GM23338 (cell line): ENCODE measurements at places on chromosomes 13 and 19. TPM values are rescaled to one million over a fixed set of nuclear protein-coding genes. Genes with fewer than 3 reads are reported as not detected.
A peak's percentile ranks its signal among the peaks of the same experiment; 100 is the strongest.

- no peak overlapping the region for H3K4me3 ChIP-seq
- H3K4me1 ChIP-seq, result no peaks in the 10 kb centered on the region
- no peaks in the 10 kb centered on the region for H3K27me3 ChIP-seq
- no peaks in the 10 kb centered on the region for H3K36me3 ChIP-seq
- no peak for DNase-seq
Observed at GRCh38 chr13:70571221-70571620, 463.0 kb upstream of the KLHL1 start.

GRCh38 chr19:53894707-53895106 lies 12.7 kb downstream of the PRKCG start:
- H3K4me1 ChIP-seq, result peaks cover 27% of the 10 kb centered on the region
- H3K36me3 ChIP-seq, result no peaks in the 10 kb centered on the region
- no peak overlapping the region for H3K4me3 ChIP-seq
- H3K27me3 ChIP-seq, result no peaks in the 10 kb centered on the region
- no peak for DNase-seq

DNA sequence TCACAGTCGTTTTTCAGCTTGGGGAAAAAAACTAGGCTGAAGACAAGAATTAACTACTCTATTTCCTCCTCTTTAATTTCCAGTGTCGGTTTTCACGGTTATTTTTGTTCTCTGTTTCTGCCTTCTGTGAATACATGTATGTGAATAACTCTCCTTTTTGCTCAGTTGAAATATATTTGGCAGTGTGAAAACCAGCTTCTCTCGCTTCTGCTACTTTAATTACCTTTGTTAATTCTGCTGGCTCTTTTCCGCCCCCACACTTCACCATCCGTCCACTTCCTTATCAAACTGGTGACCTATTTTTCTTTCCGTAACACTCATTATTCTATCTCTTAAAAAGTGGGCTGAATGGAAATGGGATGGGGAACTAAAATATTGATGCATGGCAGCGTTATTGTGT lies 126.4 kb downstream of the POU4F1 start:
- no peak overlapping the region for H3K27ac ChIP-seq
- H3K4me3 ChIP-seq, result no peak overlapping the region
- peaks cover 3% of the 10 kb centered on the region; the same call in 1 of the 2 replicates for H3K4me1 ChIP-seq

GRCh38 chr19:45151320-45151719 lies 9.5 kb downstream of the NKPD1 start:
- no peak overlapping the region for H3K4me3 ChIP-seq
- no peaks in the 10 kb centered on the region for H3K36me3 ChIP-seq
- no peak overlapping the region for H3K27ac ChIP-seq
- no peaks in the 10 kb centered on the region; the same call in 1 of the 2 replicates for H3K4me1 ChIP-seq
- DNase-seq, result no peak

- H3K4me1 ChIP-seq, result 0 out of 2 replicates have a peak, but pooled peaks cover under 1% of the 10 kb centered on the region
- H3K36me3 ChIP-seq, result no peaks in the 10 kb centered on the region; the same call in 1 of the 2 replicates
- no peak overlapping the region for H3K4me3 ChIP-seq
- H3K27ac ChIP-seq, result no peak overlapping the region
- no peak for DNase-seq
- H3K27me3 ChIP-seq, result no peaks in the 10 kb centered on the region
Observed at GRCh38 chr13:36370108-36370429, 23.9 kb upstream of the SPART start.

GRCh38 chr19:11574689-11575088 lies 2.8 kb downstream of the ACP5 start:
- DNase-seq, result no peak
- H3K4me3 ChIP-seq, result no peak overlapping the region
- no peaks in the 10 kb centered on the region for H3K36me3 ChIP-seq

DNA sequence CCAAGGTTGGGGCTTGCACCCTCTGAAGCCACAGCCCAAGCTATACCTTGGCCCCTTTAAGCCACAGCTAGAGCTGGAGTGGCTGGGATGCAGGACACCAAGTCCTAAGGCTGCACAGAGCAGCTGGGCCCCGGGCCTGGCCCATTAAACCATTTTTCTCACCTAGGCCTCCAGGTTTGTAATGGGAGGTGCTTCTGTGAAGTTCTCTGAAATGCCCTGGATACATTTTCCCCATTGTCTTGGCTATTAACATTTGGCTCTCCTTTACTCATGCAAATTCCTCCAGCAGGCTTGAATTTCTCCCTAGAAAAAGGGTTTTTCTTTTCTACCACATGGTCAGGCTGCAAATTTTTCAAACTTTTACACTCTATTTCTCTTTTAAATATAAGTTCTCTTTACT lies 93.8 kb upstream of the FGF14 start:
- H3K36me3 ChIP-seq, result no peaks in the 10 kb centered on the region; the same call in 1 of the 2 replicates
- H3K4me1 ChIP-seq, result peaks cover 25% of the 10 kb centered on the region
- peak; percentile 39 for DNase-seq
- peak overlapping the region; percentile 5; the same call in 1 of the 2 replicates for H3K4me3 ChIP-seq
- H3K27me3 ChIP-seq, result no peaks in the 10 kb centered on the region
- H3K27ac ChIP-seq, result peak overlapping the region; percentile 75; the same call in 1 of the 2 replicates

DNA sequence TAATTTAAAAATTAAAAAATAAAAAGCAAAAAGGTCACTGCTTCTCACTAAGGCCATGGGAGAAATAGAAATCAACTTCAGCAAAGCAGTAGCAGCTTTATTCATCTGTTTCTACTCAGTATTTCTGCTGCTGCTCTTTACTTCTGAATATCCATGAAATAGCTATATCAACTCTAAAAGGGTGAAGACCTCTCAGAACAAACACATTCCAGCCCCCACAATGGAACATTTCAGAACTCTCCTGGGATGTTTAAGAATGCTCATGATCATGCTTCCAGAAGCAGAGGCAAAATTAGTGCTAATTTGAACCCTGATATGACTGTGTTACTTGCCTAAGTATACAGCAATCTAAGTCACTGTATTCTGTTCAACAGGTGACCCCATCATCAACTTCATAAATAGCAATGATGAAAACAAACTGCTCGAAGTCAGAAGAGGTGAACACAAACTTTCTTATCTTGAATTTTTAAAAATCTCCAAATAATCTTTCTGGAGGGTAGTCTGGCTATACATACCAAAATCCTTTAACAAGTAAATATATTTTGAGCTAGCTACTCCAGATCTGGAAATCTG lies 29.6 kb upstream of the DOCK9 start:
- H3K27ac ChIP-seq, result no peak overlapping the region
- no peaks in the 10 kb centered on the region for H3K36me3 ChIP-seq
- no peak overlapping the region for H3K4me3 ChIP-seq
- H3K27me3 ChIP-seq, result no peaks in the 10 kb centered on the region
- no peaks in the 10 kb centered on the region for H3K4me1 ChIP-seq
- no peak for DNase-seq

DNA sequence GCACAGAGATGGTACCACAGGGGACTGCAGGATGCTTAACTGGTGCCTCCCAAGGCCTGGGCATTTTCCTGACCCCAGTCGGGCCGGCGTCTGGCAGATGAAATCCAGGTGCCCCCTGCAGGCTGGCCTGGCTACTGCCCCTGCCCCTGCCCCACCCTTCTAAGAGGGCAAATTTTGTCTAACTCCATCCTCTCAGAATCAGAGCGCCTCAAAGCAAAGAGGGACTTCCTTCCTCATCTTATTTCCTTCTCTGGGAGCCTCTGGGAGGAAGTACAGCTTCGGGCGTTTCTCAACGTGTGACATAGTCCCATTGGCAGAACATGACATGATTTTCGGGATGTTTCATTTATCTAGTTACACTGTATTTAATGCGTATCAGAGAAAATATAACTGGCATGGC lies 2.7 kb downstream of the PRKACA start:
- DNase-seq, result peak; percentile 77
- H3K27me3 ChIP-seq, result no peaks in the 10 kb centered on the region
- H3K4me3 ChIP-seq, result no peak overlapping the region
- peaks cover 51% of the 10 kb centered on the region for H3K4me1 ChIP-seq

GRCh38 chr19:2341982-2342381 lies 13.5 kb downstream of the SPPL2B start:
- H3K4me3 ChIP-seq, result no peak overlapping the region
- no peaks in the 10 kb centered on the region for H3K4me1 ChIP-seq
- no peaks in the 10 kb centered on the region for H3K27me3 ChIP-seq
- H3K36me3 ChIP-seq, result no peaks in the 10 kb centered on the region

DNA sequence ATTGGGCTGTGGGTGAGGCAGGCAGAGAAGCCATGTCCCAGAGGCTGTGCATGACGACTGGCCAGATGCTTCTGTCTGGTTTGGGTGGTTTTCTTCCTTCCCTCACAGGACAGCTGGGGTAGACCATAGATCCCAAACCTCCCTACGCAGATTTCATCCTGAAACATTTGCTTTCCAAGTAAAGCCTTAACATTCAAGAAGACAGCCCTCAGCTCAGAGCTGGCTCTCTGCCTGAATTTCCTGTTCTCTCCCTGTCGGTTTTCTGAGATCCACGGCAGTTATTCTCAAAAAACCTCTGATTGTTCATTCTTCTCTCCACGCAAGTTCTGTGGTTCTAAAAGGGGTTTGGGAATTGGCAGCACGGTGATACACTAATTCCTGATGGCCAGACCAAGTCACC lies 25.3 kb downstream of the UQCRFS1 start:
- no peak for DNase-seq
- no peak overlapping the region for H3K4me3 ChIP-seq
- no peaks in the 10 kb centered on the region for H3K36me3 ChIP-seq
- H3K4me1 ChIP-seq, result no peaks in the 10 kb centered on the region
- no peaks in the 10 kb centered on the region for H3K27me3 ChIP-seq

GRCh38 chr13:33145667-33146066 lies 129.4 kb downstream of the KL start:
- no peaks in the 10 kb centered on the region for H3K27me3 ChIP-seq
- no peaks in the 10 kb centered on the region for H3K36me3 ChIP-seq
- no peaks in the 10 kb centered on the region for H3K4me1 ChIP-seq

DNA sequence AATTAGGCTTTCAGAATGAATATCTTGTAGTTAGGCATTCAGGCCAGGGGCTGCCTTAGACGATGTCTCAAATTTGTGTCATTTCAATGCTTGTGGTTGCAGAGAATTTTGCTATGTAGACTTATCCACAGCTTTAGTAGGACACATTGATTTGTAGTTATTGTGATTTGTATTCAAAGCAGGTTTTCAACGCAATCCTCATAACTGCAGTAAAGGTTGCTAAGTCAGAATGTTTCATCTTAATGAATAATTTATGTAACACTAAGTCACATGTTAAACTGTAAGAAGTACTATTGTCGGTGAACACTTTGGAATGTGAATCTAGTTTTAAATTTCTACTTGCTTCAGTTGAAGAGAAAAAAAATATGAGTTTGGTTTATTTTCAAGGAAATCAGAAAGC lies 1117.2 kb upstream of the SPRY2 start:
- no peak overlapping the region for H3K27ac ChIP-seq
- no peak overlapping the region for H3K4me3 ChIP-seq
- no peaks in the 10 kb centered on the region for H3K36me3 ChIP-seq
- no peaks in the 10 kb centered on the region for H3K27me3 ChIP-seq

GRCh38 chr13:93001866-93002461 lies 224.6 kb upstream of the GPC6 start:
- H3K36me3 ChIP-seq, result no peaks in the 10 kb centered on the region
- no peak for DNase-seq
- no peaks in the 10 kb centered on the region for H3K4me1 ChIP-seq
- H3K4me3 ChIP-seq, result no peak overlapping the region

GRCh38 chr13:26485786-26486185 lies 71.7 kb upstream of the WASF3 start:
- no peak for DNase-seq
- H3K4me3 ChIP-seq, result no peak overlapping the region
- H3K4me1 ChIP-seq, result no peaks in the 10 kb centered on the region
- H3K27ac ChIP-seq, result no peak overlapping the region
- no peaks in the 10 kb centered on the region for H3K27me3 ChIP-seq

- H3K36me3 ChIP-seq, result no peaks in the 10 kb centered on the region
- H3K27ac ChIP-seq, result no peak overlapping the region
- no peak for DNase-seq
- no peak overlapping the region for H3K4me3 ChIP-seq
- H3K27me3 ChIP-seq, result no peaks in the 10 kb centered on the region
Observed at GRCh38 chr19:6045108-6045507, 65.2 kb downstream of the RFX2 start.

DNA sequence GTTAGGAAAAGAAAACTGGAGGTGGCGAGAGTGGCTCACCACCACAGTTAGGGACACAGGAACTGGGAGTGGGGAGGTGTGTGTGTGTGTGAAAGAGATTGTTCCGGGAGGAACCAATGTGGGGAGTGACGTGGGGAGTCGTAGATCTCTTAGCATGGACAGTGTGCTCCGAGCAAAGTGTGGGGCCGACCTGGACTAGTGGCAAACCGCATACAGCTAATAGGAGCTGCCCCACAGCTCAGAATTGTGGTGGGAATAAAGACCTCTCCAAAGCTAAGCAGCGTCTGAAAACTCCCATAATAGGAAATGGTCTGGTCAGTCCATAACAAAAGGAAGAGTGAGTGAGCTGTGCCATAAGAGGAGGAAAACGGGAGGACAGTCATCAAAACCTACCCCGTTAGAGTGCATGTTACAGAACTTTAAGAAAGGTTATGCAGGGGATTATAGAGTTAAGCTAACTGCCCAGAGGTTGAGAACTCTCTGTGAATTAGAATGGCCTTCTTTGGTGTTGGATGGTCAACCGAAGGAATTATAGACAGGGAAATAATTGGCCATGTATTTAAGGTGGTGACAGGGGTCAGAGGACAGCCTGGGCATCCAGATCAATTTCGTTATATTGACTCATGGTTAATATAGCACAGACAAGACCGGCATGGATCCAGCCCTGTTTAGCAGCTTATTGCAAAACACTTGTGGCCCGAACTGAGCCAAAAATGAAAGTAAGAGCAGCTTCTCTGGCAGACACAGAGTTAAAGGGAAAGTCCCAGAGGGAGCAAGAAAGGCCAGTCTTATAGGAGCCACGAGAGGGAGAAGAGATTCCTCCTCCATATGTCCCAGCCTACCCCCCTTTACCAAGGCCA lies 8.9 kb upstream of the SLC15A1 start:
- no peak for DNase-seq
- H3K27me3 ChIP-seq, result no peaks in the 10 kb centered on the region

DNA sequence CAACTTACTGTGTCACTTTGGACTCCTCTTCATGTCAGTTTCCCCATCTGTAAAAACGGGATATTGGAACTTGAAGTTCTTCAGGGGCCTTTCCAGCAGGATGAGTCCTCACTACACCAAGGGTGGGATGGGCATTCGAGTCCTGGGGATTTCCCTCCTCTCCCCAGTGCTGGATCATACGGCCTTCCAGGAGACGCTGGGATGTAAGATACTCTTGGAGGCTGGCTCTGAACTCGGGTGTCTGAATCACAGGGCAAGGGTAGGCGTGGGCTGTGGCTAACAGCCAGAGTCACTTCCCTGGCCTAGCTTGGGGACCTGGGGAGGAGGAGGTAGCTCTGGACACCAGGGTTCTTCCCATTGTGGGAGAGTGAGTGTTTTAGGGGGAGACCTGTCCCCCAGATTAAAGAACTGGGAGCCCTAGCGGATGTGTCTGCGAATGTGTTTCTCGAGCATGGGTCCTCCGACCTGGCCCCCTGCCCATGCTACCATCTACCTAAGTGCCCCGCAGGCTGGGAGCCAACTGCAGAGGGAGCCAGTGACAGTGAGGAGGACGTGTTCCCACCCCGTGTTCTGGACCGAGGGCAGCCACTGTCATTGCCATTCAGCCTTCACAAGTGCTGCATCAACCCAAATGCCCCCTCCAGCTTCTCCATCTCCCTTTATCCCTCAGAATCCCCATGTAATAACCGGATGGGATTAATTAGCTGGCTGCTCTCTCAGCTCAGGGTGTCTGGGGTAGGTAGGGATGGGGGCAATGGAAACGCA lies 2.4 kb upstream of the CYTH2 start:
- no peaks in the 10 kb centered on the region for H3K27me3 ChIP-seq
- no peak for DNase-seq
- H3K27ac ChIP-seq, result no peak overlapping the region
- no peak overlapping the region for H3K4me3 ChIP-seq
- peaks cover 8% of the 10 kb centered on the region; the same call in 1 of the 2 replicates for H3K4me1 ChIP-seq

SYCN gene
- not detected in 2 replicates for total RNA-seq

CPAMD8 gene
- total RNA-seq, result 11.8 and 14.1 TPM in 2 replicates

TTC9B gene
- total RNA-seq, result 0.35 and 0.63 TPM in 2 replicates

CATSPERD gene
- 0.17 TPM in 1 of 2 replicates, not detected in the other for total RNA-seq

CEACAM5 gene
- not detected in 2 replicates for total RNA-seq

TLE6 gene
- 0.70 and 2.4 TPM in 2 replicates for total RNA-seq
